ENCODE measurements at places on chromosomes 3 and 15.

DNA sequence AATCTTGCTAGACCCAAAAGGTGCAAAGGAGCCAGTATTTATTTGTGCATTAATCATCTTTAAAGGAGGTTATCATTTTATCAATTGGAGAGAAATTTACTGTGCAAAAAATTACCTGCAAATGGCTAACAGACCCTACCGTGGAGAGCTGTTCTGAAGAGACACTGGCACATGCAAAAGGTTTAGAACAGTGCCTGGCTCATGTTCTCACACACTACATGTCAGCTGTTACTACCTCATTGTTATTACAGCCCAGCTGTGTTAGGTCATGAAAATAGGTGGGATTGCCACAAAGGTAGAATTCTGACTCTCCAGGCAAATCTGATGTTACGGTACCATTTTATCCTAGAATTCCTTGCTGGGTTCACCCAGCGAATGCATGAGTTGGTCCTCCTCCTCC, 137.3 kb downstream of the SNRK start:
- DNase-seq = no peak

- no peak for DNase-seq
Measured at GRCh38 chr3:151431940-151432339, 28.9 kb downstream of the IGSF10 start.

- DNase-seq = no peak
Measured at GRCh38 chr3:144097163-144097562, 125.5 kb downstream of the DIPK2A start.

DNA sequence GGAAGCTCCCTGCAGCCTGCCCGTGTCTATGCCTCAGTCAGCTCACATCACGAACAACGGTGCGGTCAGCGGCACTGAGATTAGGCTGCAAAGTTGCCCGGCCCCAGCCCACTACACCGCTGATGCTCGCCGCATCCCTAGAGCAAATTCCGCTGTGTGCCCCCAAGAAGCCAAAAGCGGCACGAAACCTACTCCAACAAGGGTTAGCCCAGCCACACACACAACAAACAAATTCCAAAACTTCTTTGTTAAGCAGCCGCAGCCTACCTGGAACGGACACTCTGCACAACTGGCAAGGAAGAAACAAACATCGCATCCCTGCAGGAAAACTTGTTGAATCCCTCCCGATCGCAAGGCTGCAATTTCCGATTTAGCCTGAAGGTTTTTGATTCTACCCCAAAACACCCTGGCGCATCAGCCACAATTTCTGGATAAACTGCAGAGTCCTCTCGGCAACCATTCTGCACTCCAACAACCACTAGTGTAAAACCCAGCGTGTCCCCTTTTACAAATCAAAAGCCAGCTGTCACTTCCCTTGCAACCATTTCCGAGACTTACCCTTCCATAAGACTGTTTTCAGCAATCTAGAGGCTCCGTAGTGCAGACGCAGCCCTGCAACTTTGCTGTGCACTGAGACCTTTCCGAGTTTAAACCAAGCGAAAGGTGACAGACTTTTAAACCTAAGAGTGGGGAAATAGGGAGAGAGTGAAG, 449 bp downstream of the ROBO1 start:
- no peak for DNase-seq

GRCh38 chr3:196843435-196844110, 24.1 kb upstream of the SENP5 start:
- no peak for DNase-seq

DNA sequence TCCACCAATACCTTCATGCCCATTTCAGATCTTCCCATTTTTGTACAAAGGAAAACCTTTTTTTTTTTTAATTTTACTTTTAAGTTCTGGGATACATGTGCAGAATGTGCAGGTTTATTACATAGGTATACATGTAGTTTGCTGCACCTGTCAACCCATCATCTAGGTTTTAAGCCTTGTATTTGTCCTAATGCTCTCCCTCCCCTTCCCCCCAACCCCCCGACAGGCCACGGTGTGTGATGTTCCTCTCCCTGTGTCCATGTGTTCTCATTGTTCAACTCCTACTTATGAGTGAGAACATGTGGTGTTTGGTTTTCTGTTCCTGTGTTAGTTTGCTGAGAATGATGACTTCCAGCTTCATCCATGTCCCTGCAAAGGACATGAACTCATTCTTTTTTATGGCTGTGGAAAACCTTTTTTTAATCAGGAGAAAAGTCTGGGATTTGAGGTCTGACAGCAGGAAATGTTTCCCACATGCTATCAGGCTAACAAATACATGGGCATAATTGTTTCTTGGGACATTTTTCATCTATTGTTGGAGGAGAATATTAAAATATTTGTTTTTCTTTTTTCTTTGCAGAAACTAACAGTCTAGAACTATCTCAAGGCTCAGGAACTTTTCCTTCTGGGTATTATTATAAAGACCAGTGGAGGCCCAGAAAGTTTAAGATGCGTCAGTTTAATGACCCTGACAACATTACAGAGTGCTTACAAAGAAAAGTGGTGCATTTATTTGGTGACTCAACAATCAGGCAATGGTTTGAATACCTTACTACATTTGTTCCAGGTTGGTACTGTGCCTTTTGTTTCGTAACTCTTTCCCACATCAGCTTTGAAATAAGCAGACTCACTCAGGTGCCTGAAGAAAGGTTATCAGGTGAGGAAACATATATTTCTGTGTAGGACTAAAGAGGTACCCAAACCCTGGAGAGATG, 32.8 kb upstream of the NFKBIZ start:
- no peak for DNase-seq

GRCh38 chr3:135329479-135329878, 534.4 kb downstream of the EPHB1 start:
- no peak for DNase-seq

GRCh38 chr3:186717039-186717457, at the start of gene KNG1:
TSS of gene KNG1 (plus strand) at chr3:186717359. CDS start at chr3:186717543, 184 bp downstream.
- DNase-seq = no peak
